ENCODE measurements at places on chromosomes 7 and 10.
A peak's percentile ranks its signal among the peaks of the same experiment; 100 is the strongest.

DNA sequence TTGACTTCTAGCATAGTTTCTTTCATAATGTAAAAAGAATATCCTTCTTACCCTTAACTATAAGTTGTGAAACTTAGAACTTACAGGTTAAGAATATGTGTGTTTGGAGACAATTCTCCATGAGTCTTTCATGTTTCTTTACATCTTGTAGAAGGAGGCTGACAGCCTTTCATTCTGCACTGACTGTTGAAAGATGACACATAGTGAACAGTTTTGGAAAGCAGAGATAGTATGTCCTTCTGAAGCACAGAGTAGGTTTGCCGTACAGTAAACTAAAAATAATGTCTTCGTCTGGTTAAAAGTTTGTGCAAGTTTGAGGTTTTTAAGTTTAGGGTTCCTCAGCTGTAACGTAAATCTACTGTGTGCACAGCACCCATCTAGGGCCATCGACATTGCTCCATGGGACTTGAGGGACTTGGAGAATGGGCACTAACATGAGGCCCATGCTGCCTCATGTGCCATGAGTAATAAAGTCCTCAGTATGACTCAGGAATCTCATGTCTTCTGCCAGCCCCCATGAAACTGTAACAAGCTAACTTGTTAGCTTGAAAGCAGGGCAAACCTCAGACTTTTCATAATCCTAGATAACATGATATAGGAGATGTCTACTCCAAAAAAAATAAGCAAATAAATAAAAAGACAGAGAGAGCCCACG lies 24.5 kb upstream of the ELAPOR2 start:
- H3K27me3 ChIP-seq: no peaks in the 10 kb centered on the region
- no peak overlapping the region for H3K4me3 ChIP-seq
- no peaks in the 10 kb centered on the region for H3K4me1 ChIP-seq

- DNase-seq: no peak
- no peaks in the 10 kb centered on the region for H3K36me3 ChIP-seq
- no peak overlapping the region for H3K4me3 ChIP-seq
- H3K27ac ChIP-seq: no peak overlapping the region
These were observed 42.4 kb downstream of the TPST1 start for GRCh38 chr7:66247380-66248078.

DNA sequence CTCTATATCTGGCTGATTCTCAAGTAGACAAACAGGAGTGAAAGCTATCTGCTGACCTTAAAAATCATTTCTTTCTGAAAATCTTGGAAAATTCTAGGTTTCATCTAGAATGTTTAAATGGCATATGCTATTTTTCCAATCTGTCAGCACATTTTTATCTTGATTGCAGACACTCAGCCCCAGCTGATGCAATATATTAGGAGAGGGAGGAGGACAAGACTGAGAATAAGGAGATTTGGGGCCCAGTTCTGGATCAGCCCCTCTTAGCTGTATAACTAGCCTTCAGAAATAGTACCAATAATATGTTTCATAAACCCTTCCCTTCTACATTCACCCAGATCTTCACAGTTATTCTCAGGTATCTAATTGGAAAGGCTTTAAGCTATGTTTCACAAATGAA lies 131.2 kb downstream of the HDAC9 start:
- H3K27ac ChIP-seq: no peak overlapping the region
- no peaks in the 10 kb centered on the region for H3K36me3 ChIP-seq
- no peaks in the 10 kb centered on the region for H3K27me3 ChIP-seq
- H3K4me3 ChIP-seq: no peak overlapping the region

DNA sequence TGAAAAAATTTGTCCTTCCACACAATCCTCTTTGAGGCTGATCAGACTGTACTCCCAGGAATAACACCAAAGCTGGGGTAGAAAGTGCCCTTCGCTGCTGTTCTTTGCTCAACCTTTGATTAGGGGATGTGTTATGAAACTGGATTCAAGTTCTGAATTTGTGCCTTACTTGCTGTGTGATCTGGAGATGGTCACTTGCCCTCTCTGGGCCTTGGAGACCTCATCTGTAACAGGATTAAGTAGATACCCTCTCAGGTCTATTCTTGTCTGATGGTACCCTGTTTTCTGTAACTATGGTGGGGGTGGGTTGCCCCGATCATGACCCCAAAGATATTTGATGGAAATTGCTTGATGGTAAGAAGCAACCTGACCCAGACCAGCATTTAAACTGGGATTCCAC lies 368.5 kb downstream of the PLXNA4 start:
- no peaks in the 10 kb centered on the region for H3K36me3 ChIP-seq
- H3K27ac ChIP-seq: no peak overlapping the region
- H3K4me1 ChIP-seq: no peaks in the 10 kb centered on the region
- no peaks in the 10 kb centered on the region for H3K27me3 ChIP-seq
- H3K4me3 ChIP-seq: no peak overlapping the region
- DNase-seq: no peak

- no peak overlapping the region for H3K27ac ChIP-seq
- peaks cover 3% of the 10 kb centered on the region for H3K4me1 ChIP-seq
- H3K4me3 ChIP-seq: no peak overlapping the region
- H3K36me3 ChIP-seq: no peaks in the 10 kb centered on the region
- no peak for DNase-seq
These were observed 5.6 kb downstream of the GIMAP1 start for GRCh38 chr7:150721970-150722373.

DNA sequence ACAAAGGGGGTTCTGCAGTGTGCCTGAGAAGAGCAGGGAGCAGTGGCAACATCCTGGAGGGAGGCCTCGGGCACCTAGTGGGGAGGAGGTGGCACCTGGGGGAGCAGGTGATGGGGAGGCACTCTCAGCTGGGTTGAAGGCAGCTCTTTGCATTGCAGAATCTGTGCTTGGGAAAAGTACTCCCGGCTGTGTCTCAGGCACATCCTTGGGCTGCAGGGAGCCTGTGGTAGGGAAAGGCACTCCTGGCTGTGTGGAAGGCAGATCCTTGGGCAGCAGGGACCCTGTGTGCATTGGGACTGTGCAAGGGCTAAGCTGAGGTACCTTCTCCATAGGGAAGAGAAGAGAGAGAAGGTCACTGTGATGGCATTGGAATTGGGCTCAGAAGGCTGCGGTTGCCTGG lies 52.8 kb upstream of the ANTXRL start:
- no peaks in the 10 kb centered on the region for H3K27me3 ChIP-seq
- no peaks in the 10 kb centered on the region for H3K36me3 ChIP-seq
- no peak overlapping the region for H3K4me3 ChIP-seq
- no peaks in the 10 kb centered on the region for H3K4me1 ChIP-seq
- H3K27ac ChIP-seq: no peak overlapping the region

GRCh38 chr10:11141571-11142091 lies 124.0 kb downstream of the CELF2 start:
- no peak for DNase-seq
- no peaks in the 10 kb centered on the region for H3K36me3 ChIP-seq
- peaks cover 20% of the 10 kb centered on the region for H3K4me1 ChIP-seq
- no peaks in the 10 kb centered on the region for H3K27me3 ChIP-seq

GRCh38 chr10:74058071-74058470 lies 60.2 kb downstream of the VCL start:
- no peak overlapping the region for H3K4me3 ChIP-seq
- no peak overlapping the region for H3K27ac ChIP-seq
- H3K27me3 ChIP-seq: no peaks in the 10 kb centered on the region
- DNase-seq: no peak

DNA sequence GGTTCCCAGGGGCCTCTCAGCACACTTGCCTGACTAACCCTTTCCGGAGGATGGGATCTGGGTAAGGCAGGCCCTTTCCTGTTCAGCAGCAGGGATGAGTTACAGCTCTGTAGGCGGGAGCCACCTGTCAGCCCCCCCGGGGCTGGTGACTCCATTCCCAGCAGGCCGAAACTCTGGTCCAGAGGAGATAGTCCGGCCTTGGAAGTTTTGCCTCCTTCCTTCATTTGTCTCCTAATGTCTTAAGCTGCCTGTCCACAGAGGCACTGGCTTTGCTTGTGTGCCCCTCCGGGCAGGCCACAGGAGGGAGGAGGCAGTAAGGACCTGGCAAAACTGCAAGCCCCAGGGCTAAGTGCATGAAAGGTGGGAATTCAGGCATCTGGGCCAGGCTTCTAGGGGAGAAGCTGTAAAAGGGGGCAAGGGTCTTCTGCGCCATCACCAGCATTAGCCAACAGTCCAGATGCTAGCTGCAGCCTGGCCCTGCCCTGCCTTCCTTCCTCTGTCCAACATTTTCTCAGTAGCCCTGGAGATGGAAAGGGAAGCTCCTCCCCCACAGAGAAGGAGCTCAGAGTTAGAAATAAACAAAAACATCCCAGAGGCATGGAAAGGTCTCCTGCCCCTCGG lies 1.2 kb downstream of the ADIRF start:
- H3K4me1 ChIP-seq: peaks cover 100% of the 10 kb centered on the region
- DNase-seq: no peak
- peak overlapping the region; percentile 75 for H3K4me3 ChIP-seq
- no peaks in the 10 kb centered on the region for H3K27me3 ChIP-seq

GRCh38 chr10:63431962-63432797 lies 33.6 kb downstream of the JMJD1C start:
- no peaks in the 10 kb centered on the region for H3K36me3 ChIP-seq
- H3K27me3 ChIP-seq: no peaks in the 10 kb centered on the region

- H3K27ac ChIP-seq: no peak within 1 kb of the TSS
- no peak for DNase-seq
- peaks cover 21% of the 10 kb centered on the region for H3K4me1 ChIP-seq
- H3K4me3 ChIP-seq: peak within 1 kb of the TSS; percentile 54
- H3K27me3 ChIP-seq: peaks cover 9% of the 10 kb centered on the region
- H3K36me3 ChIP-seq: no peaks in the 10 kb centered on the region
These were observed at the start of gene FFAR4 for GRCh38 chr10:93566435-93567276. TSS of gene FFAR4 (plus strand) at chr10:93566665. CDS start at chr10:93566721, 56 bp downstream.

- no peaks in the 10 kb centered on the region for H3K36me3 ChIP-seq
- H3K27ac ChIP-seq: no peak overlapping the region
- no peak overlapping the region for H3K4me3 ChIP-seq
- no peak for DNase-seq
- no peaks in the 10 kb centered on the region for H3K27me3 ChIP-seq
These were observed 11.8 kb upstream of the TIAL1 start for GRCh38 chr10:119608316-119609155.

- H3K36me3 ChIP-seq: no peaks in the 10 kb centered on the region
- H3K4me3 ChIP-seq: no peak overlapping the region
- peaks cover 21% of the 10 kb centered on the region for H3K4me1 ChIP-seq
- no peak for DNase-seq
- H3K27ac ChIP-seq: no peak overlapping the region
- no peaks in the 10 kb centered on the region for H3K27me3 ChIP-seq
These were observed 637 bp downstream of the RPEL1 start for GRCh38 chr10:103246324-103246723.

GRCh38 chr10:46557319-46558121 lies 1.1 kb upstream of the GPRIN2 start:
- peaks cover 5% of the 10 kb centered on the region for H3K27me3 ChIP-seq
- H3K27ac ChIP-seq: no peak overlapping the region
- DNase-seq: no peak
- no peaks in the 10 kb centered on the region for H3K36me3 ChIP-seq
- no peak overlapping the region for H3K4me3 ChIP-seq
- H3K4me1 ChIP-seq: peaks cover 13% of the 10 kb centered on the region

GRCh38 chr7:45923290-45923689 lies 2.2 kb upstream of the IGFBP3 start:
- DNase-seq: no peak
- peaks cover 73% of the 10 kb centered on the region for H3K27me3 ChIP-seq
- H3K27ac ChIP-seq: no peak overlapping the region
- H3K4me1 ChIP-seq: peaks cover 54% of the 10 kb centered on the region
- H3K4me3 ChIP-seq: no peak overlapping the region
- H3K36me3 ChIP-seq: no peaks in the 10 kb centered on the region

GRCh38 chr10:52050429-52051047 lies 263.5 kb upstream of the DKK1 start:
- no peak overlapping the region for H3K4me3 ChIP-seq
- no peaks in the 10 kb centered on the region for H3K27me3 ChIP-seq
- no peaks in the 10 kb centered on the region for H3K36me3 ChIP-seq

GRCh38 chr7:37719077-37719476 lies 35.5 kb downstream of the GPR141 start:
- no peaks in the 10 kb centered on the region for H3K4me1 ChIP-seq
- no peaks in the 10 kb centered on the region for H3K36me3 ChIP-seq
- H3K27ac ChIP-seq: no peak overlapping the region
- H3K4me3 ChIP-seq: no peak overlapping the region

All from esophagus squamous epithelium (tissue), 5 donors.